ENCODE measurements at places on chromosomes 3 and 15.

DNA sequence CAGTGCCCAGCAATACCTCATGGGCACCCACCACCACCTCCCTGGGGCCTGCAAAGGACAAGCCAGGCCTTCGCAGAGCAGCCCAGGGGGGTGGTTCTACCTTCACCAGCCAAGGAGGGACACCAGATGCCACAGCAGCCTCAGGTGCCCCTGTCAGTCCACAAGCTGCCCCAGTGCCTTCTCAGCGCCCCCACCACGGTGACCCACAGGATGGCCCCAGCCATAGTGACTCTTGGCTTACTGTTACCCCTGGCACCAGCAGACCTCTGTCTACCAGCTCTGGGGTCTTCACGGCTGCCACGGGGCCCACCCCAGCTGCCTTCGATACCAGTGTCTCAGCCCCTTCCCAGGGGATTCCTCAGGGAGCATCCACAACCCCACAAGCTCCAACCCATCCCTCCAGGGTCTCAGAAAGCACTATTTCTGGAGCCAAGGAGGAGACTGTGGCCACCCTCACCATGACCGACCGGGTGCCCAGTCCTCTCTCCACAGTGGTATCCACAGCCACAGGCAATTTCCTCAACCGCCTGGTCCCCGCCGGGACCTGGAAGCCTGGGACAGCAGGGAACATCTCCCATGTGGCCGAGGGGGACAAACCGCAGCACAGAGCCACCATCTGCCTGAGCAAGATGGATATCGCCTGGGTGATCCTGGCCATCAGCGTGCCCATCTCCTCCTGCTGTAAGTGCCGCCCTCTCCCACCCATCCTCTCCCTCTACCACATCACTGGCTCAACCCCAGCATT is 19.2 kb upstream of the BFSP2 start:
- DNase-seq, result no peak

DNA sequence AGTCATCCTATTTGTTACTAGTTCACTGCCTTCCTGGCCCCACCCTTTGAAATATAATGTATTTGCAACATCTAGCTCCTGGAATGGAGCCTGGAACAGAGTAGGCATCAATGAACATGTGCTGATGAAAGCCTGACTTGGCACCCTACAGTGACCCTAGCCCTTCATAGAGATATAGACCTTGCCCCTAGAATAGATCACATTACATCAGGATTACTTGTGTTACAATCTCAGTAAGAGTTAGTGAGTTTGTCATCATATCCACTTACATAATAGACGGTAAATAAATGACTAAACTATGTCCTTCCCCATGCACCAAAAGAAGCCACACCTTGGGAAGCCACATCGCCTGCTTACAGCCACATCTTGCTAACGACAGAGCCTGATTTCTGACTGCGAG is 110.5 kb upstream of the WNT5A start:
- no peak for DNase-seq

- no peak for DNase-seq
Observed at GRCh38 chr3:135089451-135089850, 294.4 kb downstream of the EPHB1 start.

GRCh38 chr15:50907601-50908208 is 778 bp upstream of the AP4E1 start:
- DNase-seq, result no peak

DNA sequence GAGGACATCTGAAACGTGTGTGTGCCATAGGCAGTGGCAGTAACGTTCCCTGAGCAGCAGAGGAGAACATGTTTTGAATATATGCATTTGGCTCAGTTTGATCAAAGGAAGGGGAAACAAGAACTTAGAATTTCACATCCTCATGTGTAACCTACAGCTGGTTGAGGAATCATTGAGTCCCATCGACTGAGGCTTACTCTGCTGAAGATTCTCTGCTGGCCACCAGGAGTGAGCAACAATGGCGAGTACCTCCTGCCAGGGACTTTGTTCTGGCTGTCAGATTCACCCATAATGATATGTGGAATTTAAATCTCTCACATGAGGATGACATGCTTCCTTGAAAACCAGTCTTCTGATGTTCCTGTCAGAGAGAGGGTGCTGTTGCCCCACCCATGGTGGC is 21.3 kb downstream of the GORASP1 start:
- no peak for DNase-seq

- no peak for DNase-seq
Observed at GRCh38 chr3:104892044-104892443, 474.7 kb upstream of the ALCAM start.

- DNase-seq, result no peak
Observed at GRCh38 chr3:72157748-72158638, 373.0 kb upstream of the PROK2 start.

DNA sequence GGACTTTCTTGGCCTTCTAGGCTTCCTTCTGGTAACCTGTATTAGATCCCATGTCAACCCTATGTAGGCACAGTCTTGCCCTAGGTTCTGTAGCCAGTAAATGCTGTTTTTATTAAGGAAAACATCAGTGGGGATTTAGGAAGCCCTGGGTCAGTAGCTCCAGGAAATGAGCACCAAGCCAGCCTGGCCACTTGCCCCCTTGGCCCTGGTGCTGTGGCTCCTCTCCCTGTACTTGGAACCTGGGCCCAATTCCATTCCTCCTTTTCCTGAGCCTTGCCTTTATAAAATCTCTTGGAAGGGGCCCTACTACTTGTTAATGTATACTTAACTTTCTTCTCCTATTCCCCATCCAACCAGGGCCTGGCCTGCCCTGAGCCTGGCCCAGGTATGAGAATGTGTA is 243.8 kb upstream of the TPRG1 start:
- no peak for DNase-seq

DNA sequence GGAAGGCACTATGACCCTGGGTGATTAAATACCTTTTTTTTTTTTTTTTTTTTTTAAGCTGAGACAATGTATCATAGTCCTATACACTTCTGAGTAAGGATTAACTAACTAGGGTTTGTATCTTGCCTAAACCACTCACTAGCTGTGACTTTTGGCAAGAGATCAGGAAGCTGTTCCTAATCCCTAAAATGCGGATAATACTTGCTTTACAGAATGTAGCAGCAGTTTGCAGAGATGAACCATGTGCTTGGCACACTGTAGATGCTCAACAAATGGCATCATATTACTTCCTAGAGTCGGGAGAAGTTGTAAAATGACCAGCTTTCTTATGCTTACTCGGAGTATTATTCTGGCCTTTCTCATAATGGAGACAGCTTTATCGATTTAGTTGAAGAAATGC is 25.6 kb upstream of the PYGO1 start:
- no peak for DNase-seq

DNA sequence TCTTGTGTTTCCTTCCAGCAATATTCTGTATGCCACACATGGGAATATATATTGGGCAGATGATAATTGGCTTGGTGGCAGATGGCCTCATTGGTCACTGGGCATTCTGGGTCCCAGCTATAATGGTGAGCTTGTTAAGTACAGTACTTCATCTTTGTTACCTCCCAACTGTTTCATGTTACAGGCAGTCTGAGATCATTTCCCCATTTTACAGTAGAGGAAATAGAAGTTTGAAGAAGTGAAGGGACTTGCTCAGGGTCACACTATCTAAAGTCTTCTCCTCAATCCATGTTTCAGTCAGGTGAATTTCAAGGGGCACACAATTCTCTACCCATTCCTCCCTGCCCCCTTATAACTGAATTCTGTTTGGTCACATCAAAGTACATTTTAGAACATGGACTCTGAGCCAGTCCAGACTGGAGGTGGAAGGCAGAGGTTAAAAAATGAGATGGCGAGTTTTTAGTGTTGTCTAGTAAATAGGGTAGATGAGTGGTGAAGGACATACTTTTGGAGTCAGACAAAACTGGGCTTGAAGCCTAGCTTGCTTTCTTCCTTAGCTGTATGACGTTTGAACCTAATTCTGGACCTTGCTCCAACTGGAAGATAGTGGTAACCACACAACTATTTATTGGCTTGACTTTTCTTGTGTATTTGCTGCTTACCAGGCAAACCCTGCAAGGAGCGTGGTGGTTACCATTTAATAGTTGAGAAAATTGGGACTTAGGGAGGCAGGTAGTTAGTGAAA is 2.5 kb downstream of the EEFSEC start:
- no peak for DNase-seq

DNA sequence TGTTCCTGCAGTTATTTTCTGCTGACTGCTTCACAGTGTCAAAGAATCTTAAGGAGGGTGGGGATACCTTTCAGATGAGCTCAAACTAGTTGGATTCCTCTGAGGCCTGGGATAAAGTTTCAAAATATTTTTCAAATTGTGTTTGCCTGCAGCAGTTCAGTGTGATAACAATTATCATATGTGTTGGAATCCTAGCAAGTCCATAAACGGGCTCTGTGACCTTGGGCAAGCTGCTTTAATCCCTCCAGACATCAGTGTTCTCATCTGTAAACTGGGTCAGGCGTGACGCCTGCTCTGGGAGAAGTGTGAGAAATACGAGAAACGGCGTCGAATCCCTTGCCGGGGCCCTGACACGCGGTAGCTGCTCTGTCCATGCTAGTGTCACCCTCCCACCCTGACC is 153.5 kb downstream of the UACA start:
- DNase-seq, result no peak

DNA sequence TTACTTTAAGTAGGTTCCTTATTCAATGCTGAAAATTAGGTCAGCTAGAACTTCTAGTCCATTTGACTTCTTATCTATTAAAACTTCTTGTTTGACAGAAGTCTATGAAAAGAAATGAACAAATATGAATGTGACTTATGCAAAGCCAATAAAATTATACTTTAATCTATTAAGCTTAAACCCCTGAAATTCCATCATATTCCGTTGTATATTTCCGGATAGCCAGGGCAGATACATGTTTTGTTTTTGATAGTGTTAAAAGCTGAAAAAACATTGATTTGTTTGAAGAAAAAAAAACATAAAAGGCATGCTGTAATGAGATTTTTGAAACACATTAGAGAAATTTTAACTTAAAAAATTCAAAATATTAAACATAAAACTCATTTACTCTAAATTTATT is 667.2 kb upstream of the NAALADL2 start:
- no peak for DNase-seq

GRCh38 chr3:111194048-111194447 is 122.4 kb downstream of the NECTIN3 start:
- DNase-seq, result no peak

DNA sequence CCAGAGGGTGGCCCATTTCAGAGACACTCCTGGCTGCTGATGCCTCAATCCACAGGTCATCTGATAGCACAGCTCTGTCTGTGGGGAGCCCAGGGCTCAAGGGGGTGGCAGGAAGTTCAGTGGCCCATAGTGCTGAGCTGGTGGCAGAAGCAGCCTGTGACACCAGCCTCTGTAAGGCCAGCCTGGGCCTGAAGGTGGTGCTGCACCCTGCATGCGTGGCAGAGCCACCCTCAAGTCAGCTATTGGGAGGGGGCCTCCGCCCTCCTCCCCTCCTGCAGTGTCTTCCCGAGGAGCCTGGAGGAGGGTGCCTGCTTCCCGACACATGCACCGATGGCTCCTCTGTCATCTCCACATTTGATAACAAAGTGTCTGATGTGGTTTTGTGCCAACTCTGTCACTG is 3.0 kb downstream of the PLA1A start:
- no peak for DNase-seq

- no peak for DNase-seq
Observed at GRCh38 chr15:64600794-64601193, 140.4 kb downstream of the ZNF609 start.

- DNase-seq, result no peak
Observed at GRCh38 chr15:62766599-62766998, 275.9 kb upstream of the TPM1 start.

GRCh38 chr3:110419601-110420000 is 652.0 kb upstream of the NECTIN3 start:
- no peak for DNase-seq

GRCh38 chr15:39969002-39969394 is 35.1 kb downstream of the EIF2AK4 start:
- DNase-seq, result no peak

GRCh38 chr3:117442566-117442965 is 733.0 kb downstream of the TUSC7 start:
- DNase-seq, result no peak

- DNase-seq, result peak; percentile 61
Observed at GRCh38 chr15:76139368-76140073, 79.7 kb downstream of the TMEM266 start.

DNA sequence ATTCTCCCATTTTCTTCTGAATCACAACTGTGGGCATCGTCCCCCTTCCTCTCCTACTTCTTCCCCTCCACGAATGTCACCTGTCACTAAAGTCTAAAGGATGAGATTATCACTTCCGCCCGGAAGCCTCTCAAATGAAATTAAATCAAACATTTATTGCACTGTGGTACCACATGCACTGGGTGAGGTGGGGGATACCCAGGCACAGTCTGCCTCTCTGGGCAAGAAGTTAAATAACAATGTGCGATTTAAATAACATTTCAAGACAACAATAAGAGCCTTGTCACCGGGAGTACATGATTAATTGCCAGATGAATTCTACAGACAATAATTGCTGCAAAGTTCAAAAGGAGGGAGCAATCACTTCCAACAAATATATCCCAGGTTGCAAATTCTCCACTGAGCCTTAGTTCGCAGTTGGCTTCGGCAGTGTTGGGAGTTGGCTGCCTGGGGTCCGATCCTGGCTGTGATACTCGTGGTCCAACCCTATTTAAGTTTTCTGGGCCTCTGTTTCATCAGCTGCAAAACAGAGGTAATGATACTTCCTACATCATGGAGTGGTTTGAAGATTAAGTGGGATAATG is 77.7 kb downstream of the FOXP1 start:
- no peak for DNase-seq
